ENCODE measurements at places on chromosomes 16 and 17.
A peak's percentile ranks its signal among the peaks of the same experiment; 100 is the strongest.

GRCh38 chr16:75074920-75075687, 41.5 kb downstream of the LDHD start:
- DNase-seq: no peak

DNA sequence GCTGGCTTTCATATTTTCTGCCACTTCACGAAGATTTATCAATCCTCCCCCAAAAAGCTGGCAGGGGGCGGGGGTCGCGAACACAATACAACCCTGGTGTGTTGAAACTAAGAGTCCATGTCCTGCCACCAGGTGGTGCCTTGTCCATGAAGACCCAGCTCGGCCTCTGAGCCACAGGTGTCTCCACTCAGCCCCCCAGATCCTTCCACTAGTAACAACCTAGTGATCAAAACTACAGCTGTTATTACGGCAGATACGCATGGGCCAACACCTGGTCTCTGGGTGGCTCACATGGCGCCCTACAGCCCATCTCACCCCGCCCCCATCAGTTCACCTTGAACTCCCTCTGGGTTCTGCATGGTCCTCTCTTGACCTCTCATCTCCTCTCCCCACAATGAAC, 27.7 kb downstream of the USP7 start:
- no peak for DNase-seq

GRCh38 chr17:8223356-8224126, 13.2 kb upstream of the AURKB start:
- peak; percentile 64 for DNase-seq

GRCh38 chr16:9761870-9762269, 420.4 kb downstream of the GRIN2A start:
- DNase-seq: no peak

DNA sequence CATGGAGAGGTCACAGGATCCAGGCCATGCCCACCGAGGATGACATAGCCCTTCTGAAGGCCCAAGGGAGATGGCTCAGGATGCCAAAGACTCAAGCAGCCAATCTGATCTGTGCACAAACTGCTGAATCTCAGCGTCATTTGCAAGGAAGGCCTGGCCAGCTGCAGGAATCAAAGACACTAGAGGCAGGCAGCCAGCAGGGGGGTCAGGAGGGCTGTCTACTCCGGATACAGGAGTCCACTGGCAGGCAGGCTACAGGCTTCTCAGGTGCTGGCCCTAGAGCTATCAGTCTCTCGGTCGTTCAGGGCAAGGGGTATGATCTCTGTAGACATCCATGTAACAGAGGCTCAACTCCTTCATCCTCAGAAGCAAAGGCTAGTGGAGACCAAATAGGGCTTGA, 1735.3 kb downstream of the TP53TG3F start:
- no peak for DNase-seq

DNA sequence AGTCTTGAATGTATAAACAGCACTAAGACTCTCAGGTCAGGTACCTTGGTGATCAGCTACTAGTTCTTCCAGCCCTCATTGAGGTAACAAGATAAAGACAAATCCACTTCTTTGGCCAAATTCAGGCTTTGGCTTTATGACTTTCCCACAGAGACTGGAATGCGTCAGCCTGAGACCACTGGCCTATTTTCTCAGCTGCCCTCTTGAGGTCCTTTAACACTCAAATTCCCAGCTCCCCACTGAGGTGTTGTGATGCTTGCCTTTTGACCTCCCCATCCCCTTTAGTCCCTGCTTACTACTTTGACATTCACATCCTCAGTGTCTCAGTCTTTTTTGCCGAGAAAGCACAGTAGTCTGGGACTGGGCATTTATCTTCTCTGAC, 10.6 kb downstream of the TNFAIP1 start:
- DNase-seq: no peak

- peak; percentile 20 for DNase-seq
Measured at GRCh38 chr17:66432996-66433551, 130.7 kb downstream of the PRKCA start.

- peak; percentile 19 for DNase-seq
Measured at GRCh38 chr17:80805032-80805751, 186.4 kb upstream of the CHMP6 start.

DNA sequence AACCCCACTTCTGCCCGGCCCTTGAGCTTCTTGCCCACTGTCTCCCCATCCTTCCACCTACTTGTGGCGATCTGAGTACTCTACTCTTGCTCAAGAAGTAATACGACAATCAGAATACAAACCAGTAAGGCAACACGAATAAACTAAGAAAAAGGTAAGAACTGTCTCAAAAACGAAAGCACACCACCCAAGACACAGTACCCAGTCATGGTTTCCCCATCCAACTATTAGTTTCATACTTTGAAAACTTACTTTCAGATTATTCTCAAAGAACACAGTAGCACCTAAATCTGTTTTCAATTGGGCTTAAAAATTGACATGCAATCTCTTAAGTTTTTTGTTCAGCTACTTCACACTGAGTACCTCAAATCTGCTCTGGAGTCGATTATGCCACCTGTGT, 13.9 kb downstream of the GINS2 start:
- DNase-seq: no peak

- DNase-seq: peak; percentile 17
Measured at GRCh38 chr17:62876063-62876462, 67.9 kb upstream of the MARCHF10 start.

DNA sequence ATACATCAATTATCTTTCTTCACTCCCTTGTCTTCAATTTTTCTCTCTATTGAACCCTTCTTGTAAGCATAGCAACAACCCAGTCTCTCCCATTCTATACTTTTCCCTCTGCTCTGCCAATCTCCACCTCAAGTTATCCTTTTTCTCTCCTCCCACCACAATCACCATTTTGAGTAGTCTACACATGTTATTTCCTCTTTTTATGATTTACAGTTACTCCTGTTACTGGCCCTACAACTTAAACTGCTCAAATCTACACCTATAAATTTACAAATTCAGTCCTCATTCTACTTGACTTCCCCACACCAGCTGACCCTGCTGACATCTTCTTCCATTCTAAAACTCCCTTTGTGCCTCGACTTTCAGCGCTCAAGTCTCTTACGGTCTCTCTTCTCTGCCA, 84.6 kb downstream of the SPAG9 start:
- no peak for DNase-seq

- DNase-seq: peak; percentile 41
Measured at GRCh38 chr17:29549177-29549923, 17.5 kb downstream of the ABHD15 start.

DNA sequence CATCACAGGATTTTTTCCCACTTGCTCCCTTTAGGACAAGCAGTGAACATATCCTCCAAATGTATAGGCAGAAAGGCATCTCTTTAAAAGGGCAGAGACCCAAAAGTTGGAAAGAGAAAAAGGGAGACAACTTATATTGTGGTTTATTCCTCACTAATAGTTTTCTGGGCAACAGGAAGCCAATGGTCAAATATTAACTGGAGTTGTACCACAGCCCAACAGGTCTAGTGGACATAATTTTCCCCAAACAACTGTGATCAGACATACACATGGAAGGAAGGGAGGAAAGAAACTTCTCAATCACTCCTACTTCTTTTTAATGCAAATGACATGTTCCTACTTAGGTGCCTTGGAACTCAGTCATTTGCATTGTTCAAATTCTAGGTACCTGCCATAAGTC, 78.4 kb downstream of the SOX9 start:
- DNase-seq: no peak

DNA sequence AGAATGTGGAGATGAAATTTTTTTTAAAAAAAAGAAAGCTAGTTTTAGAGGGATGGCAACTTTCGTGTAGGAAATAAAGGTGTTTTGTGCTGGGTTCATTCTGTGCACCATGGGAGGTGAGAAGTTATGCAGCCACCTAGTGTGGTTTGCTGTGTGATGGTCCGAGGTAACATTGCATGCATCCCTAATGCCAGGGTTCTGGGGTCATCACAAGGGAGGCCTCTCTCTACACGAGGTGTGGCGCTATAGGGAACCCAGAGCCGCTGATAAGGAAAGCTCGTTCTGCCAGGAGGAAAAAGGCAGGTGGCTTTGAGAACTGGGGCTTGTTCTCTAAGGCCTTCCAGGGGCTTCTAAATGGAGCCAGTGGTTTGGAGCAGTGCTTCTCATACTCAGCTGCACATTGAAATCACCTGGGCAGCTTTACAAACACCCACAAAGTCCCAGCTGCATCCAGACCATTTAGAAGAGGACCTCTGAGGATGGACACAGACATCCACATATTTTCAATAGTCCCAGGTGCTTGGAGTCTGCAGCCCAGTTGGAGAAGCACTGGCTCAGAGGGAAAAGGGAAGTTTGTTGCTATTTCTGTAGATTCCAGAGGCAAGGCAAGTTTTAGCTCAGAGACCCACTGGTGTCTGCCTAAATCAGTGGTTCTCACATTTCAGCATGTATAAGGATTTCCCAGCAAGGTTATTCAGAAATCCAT, 43.5 kb downstream of the VPS35L start:
- DNase-seq: no peak

DNA sequence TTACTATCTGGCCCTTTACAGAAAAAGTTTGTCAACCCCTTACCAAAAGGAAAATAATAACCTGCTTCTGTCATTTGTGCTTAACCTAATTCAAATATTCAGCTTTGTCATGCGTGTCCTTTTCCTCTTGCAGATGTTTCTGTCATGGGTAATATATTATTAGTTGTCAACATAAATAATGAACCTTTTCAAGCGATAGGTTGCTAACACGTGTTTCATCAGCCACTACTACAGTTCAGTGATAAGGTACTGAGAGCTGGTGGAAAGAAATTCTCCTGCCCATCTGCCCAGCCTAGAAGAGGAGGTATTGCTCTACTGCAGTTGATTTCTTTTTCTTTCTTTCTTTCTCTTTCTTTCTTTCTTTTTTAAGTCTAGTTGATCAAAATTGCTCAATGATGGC, 12.0 kb upstream of the SRSF1 start:
- DNase-seq: no peak

DNA sequence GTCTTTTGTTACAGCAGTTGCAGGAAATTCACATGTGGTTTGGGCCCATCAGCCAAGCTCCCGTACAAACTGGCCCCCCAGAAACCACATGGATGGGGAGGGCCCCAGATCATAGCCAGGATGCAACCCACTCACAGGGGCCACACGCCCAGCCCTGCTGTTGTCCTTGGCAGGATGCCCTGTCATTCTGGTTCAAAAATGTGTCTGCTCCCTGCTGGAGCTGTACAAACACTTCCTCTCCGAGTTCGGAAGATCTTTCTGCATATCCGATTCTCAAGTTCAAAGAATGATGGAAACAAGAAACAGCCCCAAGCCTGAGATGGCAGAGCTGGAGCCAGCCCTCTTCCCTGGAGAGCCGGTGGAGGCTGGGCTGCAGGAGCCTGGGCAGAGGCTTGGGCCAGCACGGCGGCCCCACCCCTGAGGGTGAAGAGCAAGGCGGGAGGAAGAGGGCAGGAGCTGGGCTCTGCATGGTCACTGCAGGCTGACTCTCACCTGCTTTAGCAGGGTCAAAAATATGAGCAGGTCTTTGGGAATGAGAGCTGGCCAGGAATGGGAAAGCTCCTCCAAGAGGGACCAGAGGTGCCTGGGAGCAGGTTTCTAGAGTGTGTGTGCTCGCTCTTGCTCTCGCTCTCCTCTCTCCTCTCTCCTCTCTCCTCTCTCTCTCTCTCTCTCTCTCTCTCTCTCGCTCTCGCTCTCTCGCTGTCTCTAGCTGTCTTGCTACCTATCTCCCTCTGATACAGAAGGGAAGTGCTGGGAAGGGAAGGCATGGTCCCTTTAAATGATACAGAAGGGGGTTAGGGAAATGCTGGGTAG, 34.7 kb upstream of the ENPP7 start:
- peak; percentile 67 for DNase-seq

Measured in fibroblast of skin of scalp (primary cell).